ENCODE measurements at places on chromosomes 2 and 18. TPM values are rescaled to one million over a fixed set of nuclear protein-coding genes. Genes with fewer than 3 reads are reported as not detected.

Gene GBX2
- total RNA-seq: not detected

Gene DSG4
- total RNA-seq: not detected

DNA sequence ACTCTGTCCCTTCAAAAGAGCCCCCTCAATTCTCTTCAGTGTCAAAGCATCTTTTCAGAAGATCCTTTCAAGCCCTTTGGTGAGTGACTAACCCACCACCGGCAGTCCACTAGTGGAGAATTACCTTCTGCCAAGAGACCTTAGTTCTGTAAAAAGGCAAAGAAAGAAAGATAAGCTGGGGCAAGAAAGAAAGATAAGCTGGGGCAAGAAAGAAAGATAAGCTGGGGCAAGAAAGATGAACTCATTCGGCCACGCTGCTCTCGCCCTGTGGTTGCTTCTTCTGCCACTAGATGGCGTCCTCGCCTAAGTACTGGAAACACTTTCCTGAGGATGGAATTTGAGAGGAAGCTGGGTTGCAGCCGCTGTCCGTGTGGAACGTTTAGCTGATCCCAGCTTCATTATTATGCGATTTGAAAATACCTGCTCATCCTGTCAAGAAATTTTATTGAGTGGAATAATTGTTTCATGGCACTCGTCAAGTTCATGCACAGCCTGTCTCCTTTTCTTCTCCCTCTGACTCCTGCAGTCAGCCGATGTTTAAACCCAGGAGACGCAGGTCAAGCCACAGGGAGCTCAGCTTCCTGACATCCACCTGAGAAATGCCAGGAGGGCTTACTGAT is 17.3 kb upstream of the ANXA4 start:
- H3K36me3 ChIP-seq: no peaks in the 10 kb centered on the region
- H3K27ac ChIP-seq: peak overlapping the region; percentile 9
- H3K27me3 ChIP-seq: peaks cover 9% of the 10 kb centered on the region
- peak overlapping the region; percentile 67 for H3K4me3 ChIP-seq

- no peaks in the 10 kb centered on the region for H3K27me3 ChIP-seq
- no peak for DNase-seq
- no peak overlapping the region for H3K4me3 ChIP-seq
- H3K36me3 ChIP-seq: no peaks in the 10 kb centered on the region
- H3K4me1 ChIP-seq: no peaks in the 10 kb centered on the region
Observed at GRCh38 chr18:31436825-31437224, 10.7 kb upstream of the DSG3 start.

DNA sequence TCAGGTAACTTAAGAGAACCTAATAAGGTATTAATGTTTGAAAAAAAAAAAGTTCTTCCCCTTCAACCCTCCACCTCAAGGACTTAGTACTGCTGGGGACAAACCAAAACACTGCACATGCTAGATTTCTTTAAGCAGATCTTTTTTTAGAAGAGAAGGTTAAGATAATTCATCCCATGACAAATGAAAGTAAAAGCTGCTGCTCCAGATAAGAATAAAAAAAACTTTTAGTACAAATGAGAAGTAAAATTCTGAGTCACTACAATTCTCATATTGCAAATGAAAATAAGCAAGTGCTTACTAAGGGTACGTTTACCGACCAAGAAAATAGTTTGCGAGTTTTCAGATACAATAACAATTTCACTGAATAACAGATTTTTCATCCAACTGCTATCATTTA is 8.9 kb downstream of the STAM2 start:
- H3K4me1 ChIP-seq: peaks cover 14% of the 10 kb centered on the region
- no peak for DNase-seq
- H3K36me3 ChIP-seq: peaks cover 9% of the 10 kb centered on the region
- H3K27ac ChIP-seq: no peak overlapping the region

- peaks cover 2% of the 10 kb centered on the region for H3K4me1 ChIP-seq
- H3K36me3 ChIP-seq: no peaks in the 10 kb centered on the region
- no peak for DNase-seq
- no peak overlapping the region for H3K27ac ChIP-seq
Observed at GRCh38 chr2:238136820-238137537, 1.5 kb upstream of the KLHL30 start.
